ENCODE measurements at places on chromosomes 3 and 15. TPM values are rescaled to one million over a fixed set of nuclear protein-coding genes. Genes with fewer than 3 reads are reported as not detected.

Gene GOLGA6L4
- total RNA-seq, result 0.86 TPM

Gene GOLGA6L7
- not detected for total RNA-seq

Gene SEMA3G
- total RNA-seq, result 0.19 TPM

Gene AADACL2
- not detected for total RNA-seq

Gene CHDH
- 0.08 TPM for total RNA-seq

Gene SACM1L
- 99.3 TPM for total RNA-seq

Data from activated naive CD8-positive, alpha-beta T cell treated with anti-CD3 and anti-CD28 coated beads for 36 hours (primary cell).